ENCODE measurements at places on chromosomes 1 and 21.

DNA sequence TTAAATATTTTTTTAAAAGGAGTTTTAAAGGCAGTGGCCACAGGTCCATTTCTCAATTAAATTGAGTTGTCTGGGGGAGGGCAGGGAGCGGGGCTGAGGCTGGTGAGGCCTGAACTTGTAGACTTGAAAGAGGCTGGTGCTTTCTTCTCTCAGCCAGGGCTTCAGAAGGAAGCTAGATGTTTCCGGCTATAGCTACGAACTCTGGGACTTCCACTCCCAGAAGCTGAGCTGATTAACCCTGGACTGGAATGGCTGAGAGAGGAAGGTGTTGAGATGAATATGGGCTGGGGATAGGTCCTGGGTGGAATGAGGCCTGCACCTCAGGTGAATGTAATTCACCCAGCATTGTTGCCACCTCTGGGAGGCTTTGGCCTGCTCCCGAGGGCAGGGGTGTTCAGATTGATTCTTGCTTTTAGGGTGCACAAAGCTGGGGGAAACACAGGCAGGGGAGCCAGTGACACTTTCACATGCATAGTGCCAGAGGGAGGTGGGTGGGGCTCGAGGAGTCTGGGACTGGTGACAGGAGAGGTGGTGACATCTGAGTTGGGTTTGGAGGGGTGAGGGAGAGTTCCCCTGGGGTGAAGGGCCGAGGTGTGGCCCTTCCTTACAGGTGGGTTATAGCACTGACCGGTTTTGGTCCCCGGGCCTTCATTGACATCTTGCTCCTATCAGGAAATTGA is 18.2 kb downstream of the LDLRAP1 start:
- DNase-seq, result no peak
- H3K27me3 ChIP-seq, result no peaks in the 10 kb centered on the region
- peak overlapping the region; percentile 8 for H3K4me3 ChIP-seq
- peaks cover 10% of the 10 kb centered on the region for H3K36me3 ChIP-seq

DNA sequence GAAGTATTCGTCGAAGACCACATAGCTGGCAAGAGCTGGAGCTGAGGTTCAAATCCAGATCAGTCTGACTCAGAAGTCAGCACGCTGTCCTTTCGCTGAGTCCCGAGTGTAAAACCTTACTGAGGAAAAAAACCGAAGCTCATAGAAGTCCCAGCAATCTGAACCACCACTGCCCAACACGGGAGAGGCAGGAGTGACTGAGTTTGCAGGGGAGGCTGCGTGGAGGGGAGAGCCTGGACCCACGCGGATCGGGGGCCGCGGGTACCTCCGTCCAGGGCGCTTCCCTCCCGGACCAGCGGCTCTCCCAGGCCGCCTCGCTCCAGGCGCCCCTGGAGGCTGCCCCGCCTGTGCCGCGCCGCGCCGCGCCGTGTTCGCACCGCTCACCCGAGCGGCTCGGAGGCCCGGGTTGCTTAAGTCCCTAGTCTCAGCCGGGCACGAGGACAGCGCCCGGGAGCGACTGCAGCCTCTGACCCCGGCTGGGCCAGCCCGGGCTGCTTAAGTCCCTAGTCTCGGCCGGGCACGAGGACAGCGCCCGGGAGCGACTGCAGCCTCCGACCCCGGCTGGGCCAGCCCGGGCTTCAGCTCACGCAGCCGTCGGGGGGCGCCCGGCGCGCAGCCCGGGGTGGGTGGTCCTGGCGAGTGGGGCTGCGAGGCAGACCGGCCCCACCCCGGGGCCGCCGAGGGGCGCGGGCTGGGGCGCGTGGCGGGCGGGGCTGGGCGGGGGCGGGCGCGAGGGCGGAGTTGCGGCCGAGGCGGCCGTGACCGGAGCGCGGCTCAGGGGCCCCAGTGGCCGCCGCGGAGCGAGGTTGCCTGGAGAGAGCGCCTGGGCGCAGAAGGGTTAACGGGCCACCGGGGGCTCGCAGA is at the start of gene ADAMTSL4:
Gene ADAMTSL4 (plus strand): TSS at position 777 of the 864 bp plus-strand sequence. CDS start 2,881 bp downstream, outside the sequence.
- peak within 1 kb of the TSS; percentile 55 for H3K27ac ChIP-seq
- H3K4me1 ChIP-seq, result peaks cover 26% of the 10 kb centered on the region
- peaks cover 21% of the 10 kb centered on the region for H3K27me3 ChIP-seq
- H3K36me3 ChIP-seq, result no peaks in the 10 kb centered on the region

DNA sequence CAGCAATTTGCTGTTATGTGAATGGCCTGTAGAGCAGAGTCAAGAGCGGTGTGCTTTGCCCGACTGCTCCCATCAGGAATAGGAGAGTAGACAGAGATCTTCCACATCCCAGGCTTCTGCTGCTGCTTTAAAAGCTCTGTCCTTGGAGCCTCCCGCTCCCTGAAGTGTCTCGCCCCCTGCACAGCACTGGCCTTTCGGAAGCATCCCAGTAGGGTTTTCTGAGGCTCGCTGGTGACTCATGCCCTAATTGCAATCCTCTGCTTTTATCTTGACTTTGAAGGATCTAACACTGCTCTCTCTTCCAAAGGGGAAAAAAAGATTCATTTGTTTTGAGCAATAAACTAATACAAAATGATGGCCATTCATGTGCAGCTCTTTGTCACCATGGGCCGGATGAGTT is 13.3 kb upstream of the CD101 start:
- no peaks in the 10 kb centered on the region for H3K27me3 ChIP-seq
- DNase-seq, result no peak
- no peaks in the 10 kb centered on the region for H3K36me3 ChIP-seq
- no peak overlapping the region for H3K27ac ChIP-seq
- H3K4me1 ChIP-seq, result peaks cover 37% of the 10 kb centered on the region
- H3K4me3 ChIP-seq, result no peak overlapping the region

GRCh38 chr21:42599486-42599885 is 53.9 kb upstream of the PDE9A start:
- peaks cover 15% of the 10 kb centered on the region for H3K27me3 ChIP-seq
- H3K36me3 ChIP-seq, result no peaks in the 10 kb centered on the region
- no peak for DNase-seq

DNA sequence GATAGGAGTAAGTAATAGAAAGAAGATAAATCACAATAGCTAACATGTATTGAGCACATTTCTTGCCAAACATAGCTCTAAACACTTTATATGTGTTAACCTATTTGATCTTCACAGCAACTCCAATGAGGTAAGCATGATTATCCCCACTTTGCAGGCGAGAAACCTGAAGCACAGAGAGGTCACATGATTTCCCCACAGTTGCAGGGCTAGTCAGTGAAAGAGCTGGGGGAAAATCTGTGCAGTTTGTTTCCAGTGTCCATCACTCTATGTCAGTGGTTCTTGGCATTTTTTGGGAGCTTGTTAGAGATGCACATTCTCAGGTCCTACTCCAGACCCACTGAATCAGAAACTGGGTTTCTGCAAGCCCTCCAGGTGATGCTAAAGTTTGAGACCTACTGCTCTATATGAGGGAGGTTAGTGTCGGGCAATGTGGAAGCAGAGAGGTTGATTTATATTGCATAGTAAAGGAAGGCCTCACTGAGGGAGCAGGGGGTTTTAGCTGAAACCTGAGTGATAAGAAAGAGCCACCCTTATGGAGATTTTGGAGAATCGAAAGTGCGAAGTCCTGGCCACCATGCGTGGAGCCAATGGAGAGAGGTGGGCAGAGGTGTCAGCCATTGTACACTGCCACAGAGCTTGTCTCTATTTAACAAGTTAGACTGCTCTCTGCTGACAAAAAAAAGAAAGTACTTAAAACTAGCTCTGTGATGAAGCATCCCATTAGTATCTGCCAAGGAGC is 20.9 kb downstream of the MCOLN3 start:
- H3K27me3 ChIP-seq, result no peaks in the 10 kb centered on the region
- H3K27ac ChIP-seq, result no peak overlapping the region
- no peak overlapping the region for H3K4me3 ChIP-seq
- no peaks in the 10 kb centered on the region for H3K36me3 ChIP-seq
- DNase-seq, result no peak
- peaks cover 11% of the 10 kb centered on the region for H3K4me1 ChIP-seq

- DNase-seq, result no peak
- H3K4me1 ChIP-seq, result peaks cover 59% of the 10 kb centered on the region
- H3K27ac ChIP-seq, result peak overlapping the region; percentile 21
- no peak overlapping the region for H3K4me3 ChIP-seq
Measured at GRCh38 chr1:84152649-84153056, 8.6 kb downstream of the PRKACB start.

DNA sequence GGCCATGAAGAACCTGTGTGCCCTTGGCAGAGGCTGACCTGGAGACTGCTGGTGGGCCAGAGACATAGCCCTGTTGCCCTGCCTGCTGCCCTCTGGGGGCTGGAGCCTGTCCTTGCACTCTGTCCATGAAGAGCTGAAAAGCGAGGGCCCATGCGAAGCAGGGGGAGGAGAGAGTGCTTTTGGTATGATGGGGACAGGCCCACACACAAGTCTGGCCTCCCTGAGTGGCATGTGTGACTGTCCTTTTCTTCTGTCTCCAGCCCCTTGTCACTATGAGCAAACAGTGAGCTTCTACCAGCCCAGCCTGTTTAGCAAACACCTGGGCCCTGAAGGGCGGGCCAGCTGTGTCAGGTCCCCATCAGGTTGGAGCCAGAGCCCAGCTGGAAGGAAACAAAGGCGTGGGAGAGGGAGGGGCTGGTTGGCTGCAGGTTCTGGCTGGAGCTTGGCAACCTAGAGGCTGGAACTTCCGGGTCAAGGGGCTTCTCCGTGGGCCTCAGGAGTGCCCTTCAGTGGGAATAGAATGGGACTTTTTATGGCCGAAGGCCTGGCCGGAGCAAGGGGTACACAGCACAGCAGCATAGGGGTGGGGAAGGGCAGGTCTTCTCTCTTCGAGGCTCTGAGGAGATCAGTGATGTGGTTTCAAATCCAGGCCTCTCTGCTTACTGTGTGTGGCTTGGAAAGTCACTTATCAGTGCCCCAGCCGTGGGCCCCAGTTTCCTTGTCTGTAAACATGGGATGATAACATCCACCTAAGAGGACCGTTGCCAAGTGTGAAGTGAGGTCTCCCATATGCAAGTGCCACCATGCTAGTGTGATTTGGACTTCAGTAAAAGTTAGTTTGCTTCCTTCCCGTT is 14.3 kb downstream of the QSOX1 start:
- H3K4me3 ChIP-seq, result no peak overlapping the region
- peaks cover 3% of the 10 kb centered on the region for H3K36me3 ChIP-seq
- no peak overlapping the region for H3K27ac ChIP-seq
- no peaks in the 10 kb centered on the region for H3K27me3 ChIP-seq
- DNase-seq, result no peak

DNA sequence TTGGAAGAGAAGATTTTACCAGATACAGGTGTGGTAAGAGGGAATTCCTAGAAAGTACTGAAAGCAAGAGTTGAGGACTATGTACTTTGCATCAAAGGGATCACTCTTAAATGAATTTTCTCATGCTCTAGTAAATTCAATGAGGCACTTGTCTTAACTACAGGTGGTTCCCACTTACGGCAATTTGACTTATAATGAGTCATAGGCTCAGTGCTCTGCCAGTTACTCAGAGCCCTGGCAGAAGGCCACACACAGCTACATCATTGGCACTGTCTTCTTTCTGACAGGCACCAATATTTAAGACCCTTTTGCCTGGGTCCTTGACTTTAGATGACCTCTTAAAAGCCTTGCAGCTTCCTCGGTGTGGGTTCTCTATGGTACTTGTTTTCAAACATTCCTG is 15.9 kb upstream of the ADAMTS5 start:
- H3K27me3 ChIP-seq, result no peaks in the 10 kb centered on the region
- H3K36me3 ChIP-seq, result no peaks in the 10 kb centered on the region
- no peak overlapping the region for H3K27ac ChIP-seq
- H3K4me1 ChIP-seq, result no peaks in the 10 kb centered on the region
- no peak for DNase-seq
- no peak overlapping the region for H3K4me3 ChIP-seq

GRCh38 chr1:208535511-208535910 is 291.3 kb upstream of the PLXNA2 start:
- no peaks in the 10 kb centered on the region for H3K4me1 ChIP-seq
- no peaks in the 10 kb centered on the region for H3K27me3 ChIP-seq
- H3K27ac ChIP-seq, result no peak overlapping the region
- H3K4me3 ChIP-seq, result no peak overlapping the region
- DNase-seq, result no peak

GRCh38 chr1:189311915-189312314 is 1165.7 kb downstream of the BRINP3 start:
- no peaks in the 10 kb centered on the region for H3K36me3 ChIP-seq
- H3K27me3 ChIP-seq, result no peaks in the 10 kb centered on the region
- DNase-seq, result no peak
- H3K4me1 ChIP-seq, result no peaks in the 10 kb centered on the region
- no peak overlapping the region for H3K4me3 ChIP-seq

DNA sequence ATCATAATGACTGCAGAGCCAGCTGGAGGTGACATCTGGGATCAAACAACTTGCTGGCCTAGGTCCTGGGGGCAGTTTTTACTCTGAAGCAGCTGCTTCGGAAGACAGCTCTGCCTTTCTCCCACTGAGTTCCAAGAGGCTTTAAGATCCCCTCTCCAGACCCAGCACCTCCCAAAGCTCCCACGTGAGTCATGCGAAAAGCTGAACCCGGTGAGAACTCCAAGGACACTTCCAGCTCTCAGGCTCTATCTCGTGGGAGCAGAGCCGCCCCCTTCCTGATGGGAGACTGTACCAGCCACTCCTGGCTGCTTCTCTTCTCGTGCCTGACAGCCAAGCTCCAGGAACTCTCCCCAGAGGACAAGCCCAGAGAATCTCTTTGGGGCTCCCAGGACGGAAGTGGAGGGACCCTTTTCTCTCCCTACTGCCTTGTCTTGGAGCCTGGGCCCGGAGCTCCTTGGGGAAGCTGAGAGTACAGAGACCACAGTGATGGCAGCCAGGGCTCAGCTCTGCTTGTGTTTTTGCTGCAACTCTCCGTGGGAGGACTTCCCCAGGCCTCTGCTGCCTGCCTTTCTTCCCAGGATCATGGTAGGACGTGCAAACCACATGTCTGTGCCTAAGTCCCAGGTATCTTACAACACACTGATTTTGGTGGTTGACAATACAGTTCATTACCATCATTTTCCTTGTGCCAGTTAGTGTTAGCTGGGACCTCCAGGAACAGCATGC is 40.6 kb downstream of the STUM start:
- no peaks in the 10 kb centered on the region for H3K27me3 ChIP-seq
- H3K4me1 ChIP-seq, result no peaks in the 10 kb centered on the region
- DNase-seq, result no peak
- H3K27ac ChIP-seq, result no peak overlapping the region
- H3K36me3 ChIP-seq, result no peaks in the 10 kb centered on the region

GRCh38 chr1:7478809-7479499 is 292.1 kb upstream of the VAMP3 start:
- H3K36me3 ChIP-seq, result no peaks in the 10 kb centered on the region
- no peaks in the 10 kb centered on the region for H3K4me1 ChIP-seq
- H3K27ac ChIP-seq, result no peak overlapping the region
- no peak overlapping the region for H3K4me3 ChIP-seq
- no peak for DNase-seq
- no peaks in the 10 kb centered on the region for H3K27me3 ChIP-seq

Data from activated T-helper 2 cell treated with anti-CD3 and anti-CD28 coated beads, Interferon-gamma antibody, Interleukin-2, Interleukin-4, amounts not matched to agents 10 μg/mL and 5 μg/mL and 100 μg/mL, durations not matched to agents 14 hours and 24 hours and 36 hours (primary cell).